Fibroblast of skin of left quadriceps (primary cell): ENCODE measurements at places on chromosomes 4 and X.

GRCh38 chrX:39984191-39984956 is 113.4 kb downstream of the BCOR start:
- DNase-seq: no peak

DNA sequence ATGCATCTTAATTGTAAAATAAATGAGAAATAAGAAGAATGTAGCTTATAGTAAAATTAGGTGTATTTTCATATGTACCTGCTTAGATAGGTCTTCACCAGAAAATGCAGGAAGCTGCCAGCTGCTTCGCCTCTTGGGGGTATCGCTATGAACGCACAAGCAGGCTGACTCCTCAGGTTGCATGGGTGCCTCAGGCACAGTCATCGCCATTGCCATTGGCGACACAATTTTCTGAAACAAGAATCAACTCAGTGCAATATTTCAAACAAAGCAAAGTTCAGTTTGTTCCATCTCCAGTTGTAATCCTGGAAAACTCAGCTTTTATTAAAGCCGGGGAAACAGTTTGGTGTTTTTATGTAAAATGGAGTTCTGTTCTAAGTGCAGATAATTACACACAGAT is 29.7 kb downstream of the STOX2 start:
- no peak for DNase-seq

- DNase-seq: no peak
Observed at GRCh38 chr4:55661398-55662056, 25.4 kb upstream of the NMU start.

- DNase-seq: no peak
Observed at GRCh38 chr4:91914176-91914804, 389.5 kb upstream of the GRID2 start.

- DNase-seq: no peak
Observed at GRCh38 chrX:133985967-133986683, 731 bp upstream of the GPC3 start.

GRCh38 chr4:17134565-17134964 is 236.1 kb upstream of the LDB2 start:
- DNase-seq: no peak

- DNase-seq: no peak
Observed at GRCh38 chr4:112888622-112889021, 160.8 kb upstream of the ANK2 start.
